ENCODE measurements at places on chromosomes 5 and 9.

GRCh38 chr5:135127439-135128240 is 93.6 kb upstream of the PITX1 start:
- DNase-seq = peak; percentile 89

GRCh38 chr5:154513669-154514084 is 35.6 kb upstream of the HAND1 start:
- peak; percentile 45 for DNase-seq

- no peak for DNase-seq
These were observed 92.3 kb downstream of the ANKRD33B start for GRCh38 chr5:10655972-10656830.

DNA sequence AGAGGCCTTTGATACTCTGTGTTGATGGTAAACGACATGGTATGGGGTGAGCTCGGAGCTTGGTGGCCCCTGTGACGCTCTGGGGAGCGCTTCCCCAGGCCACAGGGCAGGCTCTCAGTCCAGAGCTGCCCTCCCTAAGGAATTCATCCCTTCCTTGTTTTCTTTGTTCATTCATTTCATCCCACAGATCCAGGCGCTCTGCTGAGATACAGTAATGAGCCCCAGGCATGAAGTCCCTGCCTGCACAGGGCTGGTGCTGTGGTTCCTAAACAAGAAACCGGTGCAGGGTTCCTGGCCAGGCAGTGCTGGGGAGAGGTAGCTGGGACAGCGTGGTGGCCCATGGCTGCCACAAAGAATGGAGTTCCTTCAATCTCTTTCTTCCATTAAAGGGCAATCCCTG is 14.4 kb downstream of the NEK6 start:
- DNase-seq = no peak

- peak; percentile 29 for DNase-seq
These were observed 475 bp downstream of the WDR5 start for GRCh38 chr9:134136118-134136995.

DNA sequence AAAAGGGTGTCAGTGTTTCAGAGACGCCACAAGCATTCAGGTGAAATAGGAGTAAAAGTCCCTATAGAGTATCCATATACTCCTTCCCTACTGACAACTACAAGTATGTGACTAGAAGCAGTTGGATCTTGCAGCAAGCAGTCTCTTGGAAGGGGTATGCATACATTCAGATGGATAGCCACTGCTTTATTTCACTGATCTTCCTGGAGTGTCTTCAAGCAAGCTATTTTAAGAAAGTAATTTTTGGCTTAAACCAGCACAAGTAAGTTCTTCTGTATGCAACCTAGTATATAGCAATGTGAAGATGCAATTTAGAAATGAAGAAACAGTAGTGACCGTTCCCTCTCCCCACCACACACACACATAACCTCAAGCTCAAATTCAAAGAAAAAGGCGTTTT is 446.8 kb upstream of the CDH18 start:
- DNase-seq = no peak

- no peak for DNase-seq
These were observed 22.4 kb downstream of the SCGB3A1 start for GRCh38 chr5:180568914-180569313.

DNA sequence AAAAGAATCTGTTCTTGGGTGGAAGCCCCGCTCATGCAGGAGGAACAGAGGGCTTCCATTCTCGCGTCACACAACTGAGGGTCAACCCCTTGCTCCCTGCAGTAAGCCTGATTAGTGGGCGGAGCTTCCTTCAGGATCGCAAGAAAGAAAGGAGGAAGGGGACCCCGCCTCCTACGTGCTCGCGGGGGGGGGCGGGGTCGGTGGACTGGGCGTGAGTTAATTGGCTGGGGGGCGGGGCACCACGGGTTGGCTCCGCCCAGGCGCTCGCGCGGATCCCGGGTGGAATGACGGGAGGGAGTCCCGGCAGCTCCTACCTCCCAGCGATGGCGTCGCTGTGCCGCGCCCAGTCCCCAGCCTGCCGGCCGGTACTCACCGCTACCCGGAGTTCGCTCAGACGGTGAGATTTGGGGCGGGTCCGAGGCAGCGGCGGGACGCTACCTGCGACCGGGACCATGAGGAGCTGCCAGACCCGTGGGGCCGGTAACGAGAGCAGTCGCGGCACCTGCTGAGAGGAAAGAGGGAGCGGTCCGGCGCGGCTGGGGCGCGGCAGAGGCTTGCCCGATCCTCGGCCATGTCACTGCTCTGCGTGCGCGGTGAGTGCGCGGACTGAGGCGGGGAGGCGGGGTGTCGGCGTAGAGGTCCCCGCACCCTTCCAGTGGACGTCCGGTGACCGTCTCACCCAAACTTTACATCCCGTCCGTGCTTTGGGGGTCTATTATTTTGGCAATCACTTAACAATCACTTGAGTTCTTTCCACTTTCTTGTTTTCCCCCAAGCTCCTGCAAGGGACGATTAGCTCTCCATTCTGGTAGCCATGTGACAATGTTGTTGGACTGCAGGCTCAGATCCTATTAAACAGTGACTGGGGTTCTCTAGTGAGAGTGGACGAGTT is at the start of gene UNC13B:
Gene UNC13B (plus strand): TSS at position 297 of the 892 bp plus-strand sequence. CDS start 275 bp downstream, at position 572.
- DNase-seq = peak; percentile 99

GRCh38 chr5:35908814-35909213 is 29.6 kb downstream of the CAPSL start:
- DNase-seq = no peak

DNA sequence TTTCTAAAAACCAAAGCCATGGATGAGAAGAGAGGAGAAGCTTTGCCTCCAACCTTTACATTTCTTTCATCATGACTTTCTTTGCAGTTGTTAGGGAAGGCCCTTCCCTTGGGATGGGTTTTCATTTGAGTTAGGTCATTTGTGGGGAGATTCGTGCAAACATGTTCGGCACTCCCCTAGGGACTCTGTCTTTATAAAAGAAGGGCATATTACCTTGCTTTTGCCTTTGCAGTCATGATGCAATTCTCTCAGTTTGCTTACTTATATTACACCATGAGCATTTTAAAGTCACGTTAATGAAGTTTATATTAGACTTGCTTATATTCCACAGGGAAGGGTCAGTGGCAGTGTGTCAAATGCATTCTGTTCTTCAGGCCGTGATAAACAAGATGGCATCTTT is 289.3 kb upstream of the WWC1 start:
- no peak for DNase-seq

DNA sequence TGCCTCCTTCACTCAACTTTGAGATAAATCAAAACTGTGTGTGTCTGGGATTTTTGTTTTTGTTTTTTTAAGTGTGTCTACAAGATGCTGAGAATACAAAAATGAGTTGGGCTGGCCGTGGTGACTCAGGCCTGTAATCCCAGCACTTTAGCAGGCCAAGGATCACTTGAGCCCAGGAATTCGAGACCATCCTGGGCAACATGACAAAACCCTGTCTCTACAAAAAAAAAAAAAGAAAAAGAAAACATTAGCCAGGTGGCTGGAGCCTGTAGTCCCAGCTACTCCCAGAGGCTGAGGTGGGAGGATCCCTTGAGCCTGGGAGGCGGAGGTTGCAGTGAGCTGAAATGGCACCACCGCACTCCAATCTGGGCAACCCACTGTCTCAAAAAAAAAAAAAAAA is 21.0 kb downstream of the HNRNPK start:
- DNase-seq = peak; percentile 42

GRCh38 chr5:96175090-96175489 is 213.4 kb upstream of the ELL2 start:
- no peak for DNase-seq

DNA sequence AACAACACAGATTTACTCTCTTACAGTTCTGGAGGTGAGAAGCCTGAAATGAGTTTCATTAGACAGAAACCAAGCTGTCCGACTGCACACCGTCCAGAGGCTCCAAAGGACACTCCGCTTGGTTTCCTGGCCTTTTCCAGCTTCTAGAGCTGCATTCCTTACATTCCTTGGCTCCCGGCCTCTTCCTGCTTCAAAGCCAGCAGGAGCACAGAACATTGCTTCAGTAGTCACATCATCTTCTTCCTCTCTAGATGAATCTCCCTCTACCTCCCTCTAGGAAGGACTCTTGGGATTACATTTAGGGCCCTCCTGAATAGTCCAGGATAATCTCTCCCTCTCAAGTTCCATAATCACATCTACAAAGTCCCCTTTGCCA is 213.3 kb downstream of the CDK5RAP2 start:
- DNase-seq = peak; percentile 91

DNA sequence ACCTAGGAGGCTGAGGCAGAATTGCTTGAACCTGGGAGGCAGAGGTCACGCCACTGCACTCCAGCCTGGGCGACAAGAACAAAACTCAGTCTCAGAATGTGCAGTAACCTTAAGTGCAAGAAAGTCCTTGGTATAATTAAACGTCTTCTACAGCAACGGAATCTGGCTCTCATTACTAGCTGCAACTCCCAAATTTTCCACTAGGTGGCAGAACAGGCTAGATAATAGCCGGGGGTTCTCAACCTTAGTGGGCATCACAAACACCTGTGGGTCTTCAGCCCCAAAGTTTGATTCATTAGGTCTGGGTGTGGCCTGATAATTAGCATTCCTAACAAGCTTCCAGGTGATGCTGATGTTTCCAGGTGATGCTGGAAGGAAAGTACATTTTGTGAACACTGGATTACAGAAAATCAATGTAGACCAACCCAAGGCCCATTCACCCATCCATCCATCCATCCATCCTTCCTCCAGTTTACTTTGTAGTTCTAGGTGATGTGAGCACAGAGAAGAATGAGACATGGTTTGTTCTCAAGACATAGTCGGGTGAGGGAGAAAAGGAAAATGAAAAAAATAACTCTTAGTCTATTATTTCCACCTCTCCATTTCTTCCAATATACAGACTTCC is 37.3 kb downstream of the FBXW2 start:
- DNase-seq = peak; percentile 75

DNA sequence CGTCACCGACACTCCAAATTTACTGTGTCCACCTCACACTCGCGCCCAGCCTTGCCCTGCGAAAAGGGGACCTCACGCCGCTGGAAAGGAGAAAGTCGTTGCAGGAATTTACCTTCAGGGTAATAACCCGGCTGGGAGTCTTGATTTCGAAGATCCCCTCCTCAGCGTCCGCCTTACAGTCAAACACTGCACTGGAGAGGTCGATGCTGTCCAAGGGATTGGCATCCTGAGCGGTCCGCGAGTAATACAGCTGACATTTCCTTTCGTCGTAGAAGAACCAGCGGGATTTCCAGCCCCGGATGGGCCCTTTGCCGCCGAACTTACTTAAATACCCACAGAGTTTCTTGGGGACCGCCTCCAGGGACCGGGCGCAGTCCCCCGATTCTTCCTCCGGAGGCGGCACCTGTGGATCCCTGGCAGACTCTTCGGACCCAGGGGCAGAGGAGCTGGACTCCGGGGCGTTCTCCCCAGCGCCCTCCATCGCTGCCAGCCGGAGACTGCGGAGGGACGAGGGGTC is 330 bp downstream of the TBC1D2 start:
- peak; percentile 49 for DNase-seq

DNA sequence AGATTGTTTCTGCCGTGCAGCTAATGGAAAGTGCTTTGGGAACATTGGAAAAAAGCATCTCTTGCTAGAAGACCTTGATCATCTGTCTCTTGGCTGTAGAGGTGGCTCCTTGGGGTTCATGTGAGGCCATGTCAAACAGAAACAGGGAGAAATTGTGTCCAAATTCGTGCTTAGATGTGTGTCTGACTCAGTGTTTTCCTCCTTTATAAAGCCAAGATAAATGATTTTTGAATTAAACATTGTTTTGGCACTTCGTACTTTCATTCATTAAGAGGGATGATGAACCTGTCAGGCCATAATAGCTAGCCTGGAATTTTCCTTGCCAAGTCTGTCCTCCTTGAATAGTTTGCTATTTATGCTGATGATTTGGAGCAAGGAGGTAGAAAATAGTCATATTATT is 143.8 kb downstream of the FBXL7 start:
- DNase-seq = no peak

DNA sequence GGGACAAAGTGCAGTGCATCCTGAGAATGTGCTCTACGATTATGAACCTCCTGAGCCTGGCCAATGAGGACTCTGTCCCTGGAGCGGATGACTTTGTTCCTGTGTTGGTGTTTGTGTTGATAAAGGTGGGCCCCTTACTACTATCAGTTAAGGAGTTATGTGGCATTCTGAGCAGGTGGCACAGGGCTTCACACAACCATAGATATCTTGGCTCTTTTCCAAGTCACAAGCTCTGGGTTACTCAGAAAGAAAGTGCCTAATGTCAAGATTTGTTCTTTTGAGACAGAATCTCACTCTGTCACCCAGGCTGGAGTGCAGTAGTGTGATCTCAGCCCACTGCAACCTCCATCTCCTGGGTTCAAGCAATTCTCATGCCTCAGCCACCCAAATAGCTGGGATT is 99.0 kb downstream of the GAPVD1 start:
- DNase-seq = no peak

- DNase-seq = no peak
These were observed 266.0 kb downstream of the DMAC1 start for GRCh38 chr9:7533376-7534090.

DNA sequence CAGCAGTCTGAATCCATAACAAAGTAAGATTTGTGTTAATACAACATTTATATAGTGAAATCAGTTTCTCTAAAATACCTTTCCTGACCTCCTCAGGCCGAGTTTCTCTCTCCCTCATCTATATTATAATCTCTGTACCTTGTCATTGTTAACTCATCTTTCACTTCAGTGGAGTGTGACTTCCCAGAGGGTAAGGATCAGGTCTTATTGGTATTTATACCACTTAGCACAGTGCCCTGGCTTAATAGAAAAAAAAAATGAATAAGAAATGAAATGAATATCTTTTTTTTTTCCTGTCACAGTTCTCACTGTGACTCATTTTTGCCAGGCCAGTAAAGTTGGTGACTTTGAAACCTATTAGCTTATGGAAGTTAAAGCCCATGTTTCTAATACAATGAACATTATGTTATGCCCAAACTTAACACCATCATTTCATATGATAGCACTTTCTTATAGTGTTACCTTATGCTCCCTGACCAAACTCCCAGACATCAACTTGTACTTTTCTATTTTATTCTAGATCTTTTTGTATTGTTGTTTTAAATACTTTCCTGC is 90.1 kb downstream of the NR3C1 start:
- DNase-seq = no peak

DNA sequence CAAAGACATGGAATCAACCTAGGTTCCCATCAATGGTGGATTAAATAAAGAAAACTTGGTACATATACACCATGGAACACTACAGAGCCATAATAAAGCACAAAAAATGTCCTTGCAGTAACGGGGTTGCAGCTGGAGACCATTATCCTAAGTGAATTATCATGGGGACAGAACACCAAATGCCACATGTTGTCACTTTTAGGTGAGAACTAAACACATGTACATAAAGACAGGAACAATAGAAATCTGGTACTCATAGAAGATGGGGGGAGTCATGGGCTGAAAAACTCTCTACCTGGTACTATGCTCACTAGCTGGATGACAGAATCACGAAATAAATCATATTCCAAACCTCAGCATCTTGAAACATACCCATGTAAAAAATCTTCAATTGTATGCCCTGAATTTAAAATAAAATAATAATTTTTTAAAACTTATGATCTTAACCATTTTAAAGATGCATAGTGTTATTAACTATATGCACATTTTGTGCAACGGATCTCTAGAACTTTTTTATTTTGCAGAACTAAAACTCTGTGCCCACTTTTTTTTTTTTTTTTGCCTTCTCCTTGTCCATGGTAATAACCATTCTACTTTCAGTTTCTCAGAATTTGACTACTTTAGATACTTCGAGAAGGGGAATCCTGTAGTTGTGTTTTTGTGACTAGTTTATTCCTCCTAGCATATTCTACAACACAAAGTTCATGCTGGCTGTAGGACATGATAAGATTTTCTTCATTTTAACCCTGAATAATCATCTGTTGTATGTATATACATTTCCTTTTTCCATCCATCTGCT is 1081.6 kb upstream of the ACO1 start:
- DNase-seq = no peak
